ENCODE measurements at places on chromosomes 6 and 20.

GRCh38 chr6:12289365-12289919 is 719 bp upstream of the EDN1 start:
- peak; percentile 74 for DNase-seq

DNA sequence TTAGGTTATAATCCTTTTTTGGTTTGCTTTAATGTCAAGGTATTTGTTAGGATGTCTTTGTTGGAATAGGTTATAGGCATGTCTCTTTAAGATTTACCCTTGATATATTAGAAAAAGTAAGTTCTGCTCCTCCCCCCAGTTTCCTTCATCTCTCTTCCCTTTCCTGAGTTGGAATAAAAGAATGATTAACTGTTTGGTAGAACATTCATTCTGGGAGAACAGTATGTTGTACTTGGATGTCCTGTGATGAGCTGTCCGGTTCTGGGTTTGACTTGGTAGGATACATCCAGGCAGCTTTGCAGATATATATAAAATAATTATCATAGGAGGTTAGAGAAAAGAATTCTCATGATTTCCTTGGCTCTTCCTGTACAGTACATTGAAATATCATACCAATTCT is 199.6 kb upstream of the RREB1 start:
- no peak for DNase-seq

GRCh38 chr6:144304223-144304848 is 19.2 kb downstream of the UTRN start:
- DNase-seq: no peak

DNA sequence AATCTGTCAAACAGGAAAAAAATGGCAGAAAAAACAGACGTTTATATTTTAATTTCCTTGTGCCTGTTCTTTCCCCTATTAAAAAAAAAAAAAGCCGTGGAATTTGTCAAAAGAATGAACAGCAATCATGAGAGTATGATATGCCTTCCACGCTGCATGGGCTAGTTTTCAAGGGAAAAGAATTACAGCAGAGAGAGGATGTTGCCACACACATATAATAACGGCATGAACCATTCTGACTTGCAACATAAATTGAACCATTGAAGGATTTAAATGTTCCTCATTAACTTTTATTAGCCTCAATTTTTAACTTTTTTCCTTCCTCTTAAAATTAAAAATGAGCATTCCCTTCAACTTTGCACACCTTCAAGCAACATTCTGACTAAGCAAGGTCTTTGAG is 301.8 kb downstream of the FOXC1 start:
- no peak for DNase-seq

DNA sequence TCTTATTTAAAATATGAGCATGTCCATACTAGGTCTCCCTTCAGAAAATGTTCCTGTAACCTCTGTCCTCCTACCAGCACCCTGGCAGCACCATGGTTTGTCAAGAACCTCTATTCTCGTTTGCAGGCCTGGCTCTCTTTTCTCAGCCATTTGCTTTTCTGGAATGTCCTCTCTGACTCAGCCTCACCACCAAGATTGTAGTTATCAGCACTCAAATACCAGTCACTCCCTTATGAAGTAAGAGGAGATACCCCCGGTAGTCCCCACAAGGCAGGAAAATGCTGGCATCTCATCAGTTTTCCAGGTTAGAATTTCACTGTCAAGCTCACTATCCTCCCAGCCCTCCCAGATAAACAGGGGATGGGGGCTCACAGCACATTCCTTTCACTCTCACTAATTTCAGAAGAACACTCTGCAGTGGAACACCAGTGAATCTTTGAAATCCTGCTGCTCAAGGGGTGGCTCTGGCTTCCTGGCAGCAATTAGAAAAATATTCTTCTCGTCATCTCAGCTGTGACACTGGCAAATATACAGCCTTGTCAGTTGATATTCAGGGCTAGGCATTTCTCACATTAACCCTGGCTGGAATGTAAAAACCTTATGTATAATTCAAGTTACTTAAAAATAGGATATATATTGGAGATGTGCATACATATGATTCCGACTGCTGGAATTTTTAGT is 129.2 kb downstream of the TBX18 start:
- DNase-seq: no peak

DNA sequence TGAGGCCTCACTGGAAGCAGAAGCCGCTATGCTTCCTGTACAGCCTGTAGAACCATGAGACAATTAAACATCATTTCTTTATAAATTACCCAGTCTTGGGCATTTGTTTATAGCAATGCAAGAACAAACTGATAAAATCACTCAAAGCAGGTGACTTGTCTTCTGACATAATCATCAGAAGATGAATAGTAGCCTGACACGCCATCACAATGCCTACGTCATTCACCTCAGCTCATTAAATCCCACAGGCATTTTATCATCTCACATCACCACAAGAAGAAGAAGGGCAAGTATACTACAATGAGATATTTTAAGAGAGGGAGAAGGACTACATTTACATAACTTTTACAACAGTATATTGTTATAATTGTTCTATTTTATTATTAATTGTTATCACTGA is 3.1 kb upstream of the CAP2 start:
- no peak for DNase-seq

DNA sequence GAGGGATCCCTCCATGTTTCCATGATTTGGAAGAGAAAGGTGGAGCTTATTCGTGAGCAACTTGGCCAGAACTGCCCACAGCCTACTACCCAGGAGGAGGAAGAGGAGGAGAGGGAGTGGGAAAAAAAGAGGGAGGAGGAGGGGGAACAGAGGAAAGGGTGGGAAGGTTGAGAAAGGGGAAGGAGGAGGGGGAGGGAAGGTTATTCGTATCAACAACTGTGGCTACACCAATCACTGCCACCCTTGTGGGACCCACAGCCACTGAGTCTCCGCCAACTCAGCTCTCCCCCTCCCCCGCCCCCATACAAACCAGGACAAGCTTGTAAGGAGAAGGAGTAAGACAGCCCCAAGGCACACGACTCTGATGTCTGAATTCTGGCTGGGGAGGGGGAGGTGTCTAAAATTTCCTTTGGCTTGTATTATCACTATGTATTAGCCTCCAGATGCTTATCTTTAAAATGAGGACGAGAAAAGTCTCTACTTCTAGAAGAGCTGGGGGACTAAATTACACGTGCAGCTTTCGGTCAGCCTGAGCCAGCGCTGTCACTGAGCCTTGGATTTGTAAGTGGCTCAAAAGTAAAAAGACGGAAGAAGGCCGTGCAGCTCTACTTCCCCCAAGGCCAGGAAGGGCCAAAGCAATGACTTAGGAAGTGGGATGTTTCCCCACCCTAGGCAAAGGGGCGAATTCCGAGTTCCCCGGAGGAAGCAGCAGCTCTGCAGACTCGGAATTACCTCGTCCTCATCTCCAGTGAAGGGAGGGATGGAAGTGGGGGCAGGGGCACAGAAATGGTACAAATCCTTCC is 1.0 kb downstream of the FKBP1A start:
- DNase-seq: peak; percentile 52

DNA sequence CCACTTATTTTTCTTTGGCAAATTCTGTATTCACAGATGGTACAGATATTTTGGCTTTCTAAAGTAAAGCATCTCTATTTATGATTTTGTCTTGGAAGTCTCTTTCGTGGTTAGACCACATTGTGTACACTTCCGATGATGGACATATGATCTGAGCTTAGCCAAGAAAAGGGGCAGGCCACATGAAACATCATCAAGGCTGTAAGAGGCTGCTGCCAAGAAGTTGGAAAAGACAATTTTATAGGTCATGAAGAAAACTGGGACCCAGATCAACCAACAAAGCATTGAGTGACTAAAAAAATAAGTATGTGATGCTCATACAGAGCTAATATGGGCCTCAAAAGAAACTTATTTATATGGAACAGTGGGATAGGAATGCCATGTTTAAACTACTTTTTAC is 266.4 kb downstream of the HAO1 start:
- no peak for DNase-seq

GRCh38 chr6:7267466-7268091 is 45.4 kb downstream of the SSR1 start:
- DNase-seq: no peak

GRCh38 chr20:46914789-46915379 is 20.2 kb downstream of the EYA2 start:
- DNase-seq: no peak

GRCh38 chr6:32853541-32854375 is at the start of the genes PSMB9 and TAP1:
TSS of gene PSMB9 (plus strand) at chr6:32854192. CDS start at chr6:32854230, 38 bp downstream.
TSS of gene TAP1 (minus strand) at chr6:32853704. CDS start at chr6:32853636, 68 bp downstream.
- peak; percentile 96 for DNase-seq

DNA sequence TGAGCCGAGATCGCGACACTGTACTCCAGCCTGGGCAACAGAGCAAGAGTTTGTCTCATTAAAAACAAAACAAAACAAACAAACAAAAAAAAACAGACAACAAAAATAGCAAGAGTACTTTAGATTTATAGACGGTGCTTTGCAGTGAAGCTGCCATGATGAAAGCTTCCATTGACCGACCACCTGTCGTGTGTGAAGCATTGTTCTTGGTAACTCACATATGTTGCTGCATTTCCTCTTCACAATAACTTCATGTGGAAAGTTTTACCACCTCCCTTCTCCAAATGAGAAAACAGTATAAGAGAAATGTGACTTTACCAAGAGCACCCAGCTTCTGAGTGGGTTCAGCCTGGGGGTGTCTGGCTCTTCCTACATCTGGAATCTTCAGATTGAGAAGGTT is 56.4 kb upstream of the PTGIS start:
- no peak for DNase-seq

DNA sequence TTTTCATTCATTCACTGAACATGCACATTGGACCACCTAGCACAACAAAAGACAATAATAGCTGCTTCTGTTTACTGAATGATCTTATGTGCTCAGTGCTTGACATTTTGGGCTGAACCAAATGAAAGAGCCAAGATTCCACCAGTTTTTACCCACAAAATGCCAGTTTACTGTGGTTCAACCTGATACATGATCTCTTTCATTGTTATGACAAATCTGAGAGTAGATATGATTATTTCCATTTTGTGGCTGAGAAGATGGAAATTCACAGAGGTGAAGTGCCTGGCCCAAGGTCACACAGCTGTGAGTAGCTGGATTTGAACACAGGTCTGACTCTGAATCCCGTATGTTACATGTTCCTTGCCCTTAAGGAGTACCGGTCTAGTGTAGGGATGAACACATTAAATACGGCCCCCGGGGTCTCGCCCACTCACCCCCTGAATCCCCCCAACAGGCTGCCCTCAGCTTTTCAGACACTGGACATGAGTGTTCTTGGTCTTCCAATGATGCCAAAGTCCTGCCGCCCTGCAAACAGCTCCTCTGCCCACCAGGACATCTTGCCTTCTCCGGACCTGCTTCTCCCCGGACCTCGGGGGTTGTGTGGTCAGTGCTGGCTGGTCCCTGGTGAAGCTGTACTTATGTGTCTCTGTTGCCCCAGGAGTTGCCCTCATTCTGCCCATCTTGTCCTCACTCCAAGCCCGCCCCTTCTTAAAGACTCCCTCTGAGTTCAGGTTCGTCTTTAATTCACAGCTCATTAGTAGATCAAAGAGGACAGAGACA is 58.6 kb upstream of the SLC32A1 start:
- DNase-seq: no peak

DNA sequence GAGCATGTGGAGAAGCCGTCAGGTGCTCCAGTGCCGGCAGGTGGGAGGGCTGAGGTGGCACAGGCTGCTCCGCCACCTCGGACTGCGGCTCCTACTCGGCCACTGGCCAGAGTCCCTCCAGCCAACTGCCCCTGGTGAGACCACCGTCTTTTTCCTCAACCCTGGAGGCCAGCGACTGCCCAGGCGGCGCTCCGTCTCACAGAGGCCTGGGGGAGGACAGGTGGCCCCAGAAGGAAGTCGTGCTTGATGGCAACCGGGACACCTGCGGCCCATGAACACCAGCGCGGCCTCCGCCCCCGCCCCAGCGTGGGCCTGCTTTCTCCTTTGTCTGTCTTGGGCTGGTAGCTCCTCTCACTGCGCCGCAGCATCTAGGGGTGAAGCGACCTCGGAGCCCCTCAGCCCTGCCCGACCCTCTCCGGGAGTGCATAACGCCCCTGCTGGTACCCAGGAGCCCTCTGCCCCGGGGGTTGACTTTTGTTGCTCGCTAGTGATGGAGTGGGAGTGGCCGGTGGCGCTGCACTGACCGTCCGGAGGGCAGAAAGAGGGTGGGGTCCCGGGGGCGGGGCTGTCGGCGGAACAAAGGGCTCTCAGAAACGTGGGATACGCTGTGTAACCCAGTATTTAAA is 706 bp upstream of the TUBB2B start:
- DNase-seq: no peak

DNA sequence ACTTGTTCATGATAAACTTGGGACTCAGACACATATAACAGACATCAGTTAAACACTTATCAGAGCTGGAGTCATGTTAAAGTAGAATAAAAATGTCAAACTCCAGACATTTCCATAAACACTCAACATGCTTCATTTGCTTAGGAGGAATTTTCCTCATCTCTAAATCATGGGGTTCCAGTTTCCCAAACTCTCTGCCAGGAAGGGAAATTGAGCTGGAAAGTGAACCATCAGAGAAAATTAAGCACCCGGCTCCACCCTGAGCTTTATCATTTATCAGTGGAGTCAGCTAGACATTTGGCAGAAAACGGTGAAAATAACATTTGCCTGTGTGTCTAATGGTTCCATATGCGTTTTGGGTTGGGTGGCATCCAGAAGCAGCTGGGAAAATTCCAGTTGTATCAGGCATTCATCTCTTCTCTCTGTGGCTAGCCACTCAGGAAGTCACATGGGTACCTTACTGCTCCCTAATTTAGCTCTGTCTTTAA is 25.3 kb upstream of the ZNFX1 start:
- DNase-seq: no peak

DNA sequence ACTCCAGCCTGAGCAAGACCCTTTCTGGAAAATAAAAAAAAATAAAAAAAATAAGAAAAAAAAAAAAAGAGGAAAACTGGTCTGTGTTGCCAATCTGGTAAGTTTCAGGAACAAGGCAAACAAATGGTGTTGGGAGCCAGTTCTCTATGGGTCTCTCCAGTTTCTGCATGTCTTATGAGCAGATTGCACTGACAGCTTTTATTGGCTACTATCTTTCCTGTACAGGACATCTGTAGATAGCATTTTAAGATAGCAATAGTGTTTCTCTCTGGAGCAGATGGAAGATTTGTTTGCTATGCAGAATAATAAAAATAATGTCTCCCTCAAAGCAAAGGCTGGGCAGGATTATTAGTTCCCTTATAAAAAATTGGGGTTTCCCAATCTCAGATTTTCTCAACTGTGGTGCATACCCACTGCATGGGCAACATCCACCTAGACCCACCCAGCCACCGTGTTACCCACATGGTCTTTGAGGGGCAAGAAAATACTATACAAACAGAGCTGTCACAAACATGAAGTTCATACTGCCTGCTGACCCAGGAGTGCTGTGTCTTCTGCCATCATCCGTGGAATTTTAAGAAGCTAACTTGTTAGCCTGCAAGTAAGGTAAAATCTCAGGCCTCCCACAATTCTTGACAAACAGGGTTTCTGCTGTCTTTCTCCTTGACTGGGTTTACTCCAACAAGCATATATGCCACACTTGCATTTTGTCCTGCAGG is 9.5 kb downstream of the GMDS start:
- DNase-seq: no peak

- no peak for DNase-seq
Observed at GRCh38 chr20:63923651-63924050, 28.7 kb downstream of the DNAJC5 start.

Data from activated CD4-positive, alpha-beta T cell treated with anti-CD3 and anti-CD28 coated beads, Interleukin-2, Interleukin-6, amounts not matched to agents 100 ng/mL and 50 ng/mL, durations not matched to agents 16 hours and 8 hours (primary cell).